ENCODE measurements at places on chromosomes 16 and 17. TPM values are rescaled to one million over a fixed set of nuclear protein-coding genes. Genes with fewer than 3 reads are reported as not detected.

- no peak for DNase-seq
These were observed 997 bp upstream of the CDH11 start for GRCh38 chr16:65122724-65123395.

DNA sequence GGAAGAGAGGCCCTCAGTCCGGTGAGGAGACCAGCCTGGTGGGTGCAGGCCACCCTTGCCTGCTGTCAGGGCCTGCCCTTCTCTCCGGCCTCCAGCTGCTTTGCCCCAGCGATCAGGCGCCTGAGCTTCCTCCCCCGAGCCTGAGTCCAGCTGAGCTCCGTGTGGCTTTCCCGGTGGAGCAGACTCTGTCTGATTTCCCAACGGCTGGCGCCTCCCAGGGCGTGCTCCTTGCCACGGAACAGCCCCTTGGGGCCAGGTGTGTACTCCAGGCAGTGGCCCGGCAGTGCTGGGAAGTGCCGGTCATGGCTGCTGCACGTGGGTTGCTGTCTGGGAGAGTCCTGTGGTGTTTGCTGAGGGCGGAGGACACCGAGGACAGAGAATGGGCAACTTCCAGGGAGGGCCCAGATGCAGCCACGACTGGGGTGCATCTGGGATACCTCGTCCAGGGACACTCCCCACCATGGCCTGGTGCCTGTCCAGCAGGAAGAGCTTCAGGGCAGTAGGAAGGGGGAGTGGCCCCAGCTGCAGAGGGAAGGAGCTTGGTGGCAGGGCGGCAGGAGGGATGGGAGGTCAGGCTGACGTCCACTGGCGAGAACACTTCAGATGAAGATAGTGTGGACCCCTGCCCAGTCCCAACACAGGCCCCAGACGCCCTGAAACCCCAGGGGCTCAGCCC is 22.5 kb downstream of the METRNL start:
- DNase-seq, result no peak

DNA sequence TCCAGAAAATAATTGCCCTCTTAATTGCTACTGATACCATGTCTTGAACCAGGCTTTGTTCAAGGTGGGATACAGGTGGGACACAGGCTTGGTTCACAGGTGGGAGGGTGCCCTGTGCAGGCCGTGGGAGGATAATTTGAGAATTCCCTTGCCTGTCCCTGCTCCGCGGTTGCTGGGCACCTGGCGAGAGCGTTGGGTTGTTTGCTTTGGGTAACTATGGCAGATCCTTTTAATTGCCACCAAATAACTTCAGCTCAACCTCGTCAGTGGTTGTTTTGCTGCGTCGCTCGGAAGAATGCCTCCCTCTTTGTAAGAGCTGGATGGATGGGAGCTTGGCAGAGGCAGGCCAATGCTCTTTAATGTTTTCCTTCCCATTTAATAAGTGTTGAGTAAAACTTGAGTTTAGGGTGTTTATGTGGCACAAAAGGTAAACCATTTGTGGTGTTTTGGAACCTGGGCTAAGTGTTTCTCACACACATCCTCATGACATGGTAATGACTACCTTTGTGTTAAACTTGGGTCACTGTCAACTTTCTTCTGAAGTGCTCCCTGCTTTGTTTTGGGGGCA is 202.5 kb downstream of the MSI2 start:
- DNase-seq, result no peak

Gene SLC16A13
- 13.1 TPM for total RNA-seq

Gene CIBAR2
- total RNA-seq, result not detected

All from CD4-positive, alpha-beta memory T cell (primary cell).